ENCODE measurements at places on chromosomes 6 and 20.

DNA sequence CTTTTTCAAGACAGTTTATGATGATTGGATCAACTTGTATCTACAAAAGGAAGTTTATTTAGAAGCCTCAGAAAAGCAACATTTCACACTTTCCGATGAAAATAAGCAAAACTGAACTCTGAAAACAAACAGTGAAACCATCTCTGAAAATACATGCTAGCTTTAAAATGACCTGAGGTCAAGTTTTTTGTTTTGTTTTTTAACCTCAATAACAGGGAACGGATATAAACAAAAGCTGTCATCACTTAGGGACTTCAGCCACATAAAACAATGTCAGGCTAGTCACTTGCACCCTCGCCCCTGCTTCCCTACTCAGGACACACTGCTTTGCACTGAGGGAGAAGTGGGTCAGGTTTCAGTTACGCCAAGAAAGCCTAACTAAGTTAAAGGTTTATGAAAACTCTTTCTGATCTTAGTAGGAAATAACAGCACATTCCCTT, 11.6 kb downstream of the BACH2 start:
- DNase-seq: no peak

GRCh38 chr20:31606804-31607639, 1.9 kb downstream of the ID1 start:
- DNase-seq: no peak

- no peak for DNase-seq
These were observed 48.3 kb downstream of the PTPN1 start for GRCh38 chr20:50558483-50558925.

DNA sequence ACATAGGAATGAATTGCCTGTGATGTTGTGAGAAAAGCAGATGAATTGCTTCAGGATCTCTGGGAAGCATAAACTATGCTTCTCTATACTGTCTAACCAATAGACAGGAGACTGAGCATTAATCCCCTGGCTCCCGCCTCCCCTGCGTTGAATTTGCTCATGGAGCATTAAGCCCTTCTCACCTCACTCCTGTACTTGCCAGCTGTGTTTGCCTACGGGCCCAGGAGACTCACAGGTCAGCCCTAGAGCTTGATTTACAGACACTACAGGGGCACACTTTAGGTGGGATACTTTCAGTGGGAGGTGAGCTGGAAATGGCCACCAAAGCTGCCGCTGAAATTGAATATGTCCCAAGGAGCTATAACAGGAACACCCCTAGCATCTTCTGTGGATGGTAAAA, 418.7 kb downstream of the CBLN4 start:
- no peak for DNase-seq

GRCh38 chr6:47076422-47077344, 34.6 kb upstream of the ADGRF1 start:
- no peak for DNase-seq

- no peak for DNase-seq
These were observed 152.8 kb upstream of the SLC35B3 start for GRCh38 chr6:8588176-8588575.

- DNase-seq: no peak
These were observed 520.0 kb upstream of the IRAK1BP1 start for GRCh38 chr6:78347191-78347916.

- DNase-seq: no peak
These were observed 9.7 kb downstream of the NOL7 start for GRCh38 chr6:13624871-13625288.

DNA sequence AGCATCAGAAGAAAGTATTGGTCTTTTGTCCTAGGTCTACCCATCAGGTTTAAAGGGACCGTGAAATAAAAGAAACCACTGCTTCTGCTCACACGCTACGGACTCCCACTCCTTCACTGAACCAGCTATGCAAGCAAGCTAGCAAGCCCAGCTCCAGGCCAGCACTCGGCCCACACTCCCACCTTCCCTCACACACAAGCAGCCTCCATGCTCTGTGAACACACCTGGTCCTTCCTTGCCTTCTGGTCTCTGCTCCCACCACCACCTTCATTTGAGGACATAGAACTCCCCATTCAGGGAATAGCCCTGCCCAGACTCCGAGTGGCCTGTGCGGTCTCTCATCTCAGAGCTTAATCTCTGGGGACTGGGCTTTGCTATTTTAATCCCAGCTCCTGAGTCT, 436.4 kb upstream of the CDH4 start:
- no peak for DNase-seq

DNA sequence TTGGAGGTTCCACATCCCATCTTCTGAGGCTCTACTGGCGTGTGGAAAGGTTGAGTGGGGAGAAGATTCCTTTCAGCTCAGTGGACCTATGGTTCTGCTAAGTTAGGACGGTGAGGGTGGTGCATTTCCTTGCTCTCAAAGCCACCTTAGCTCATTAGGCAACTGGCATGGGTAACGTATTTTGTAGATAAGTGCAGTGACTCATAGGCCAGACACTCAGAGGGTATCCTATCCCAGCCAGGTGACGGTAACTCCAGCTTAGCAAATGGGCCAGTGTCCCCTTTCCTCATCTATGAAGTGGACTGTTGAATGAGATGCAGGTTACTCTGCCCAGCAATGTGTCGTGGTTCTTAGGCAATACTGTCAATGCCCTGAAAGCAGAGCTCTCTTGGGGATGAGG, 3.7 kb downstream of the RPS6KA2 start:
- DNase-seq: no peak

DNA sequence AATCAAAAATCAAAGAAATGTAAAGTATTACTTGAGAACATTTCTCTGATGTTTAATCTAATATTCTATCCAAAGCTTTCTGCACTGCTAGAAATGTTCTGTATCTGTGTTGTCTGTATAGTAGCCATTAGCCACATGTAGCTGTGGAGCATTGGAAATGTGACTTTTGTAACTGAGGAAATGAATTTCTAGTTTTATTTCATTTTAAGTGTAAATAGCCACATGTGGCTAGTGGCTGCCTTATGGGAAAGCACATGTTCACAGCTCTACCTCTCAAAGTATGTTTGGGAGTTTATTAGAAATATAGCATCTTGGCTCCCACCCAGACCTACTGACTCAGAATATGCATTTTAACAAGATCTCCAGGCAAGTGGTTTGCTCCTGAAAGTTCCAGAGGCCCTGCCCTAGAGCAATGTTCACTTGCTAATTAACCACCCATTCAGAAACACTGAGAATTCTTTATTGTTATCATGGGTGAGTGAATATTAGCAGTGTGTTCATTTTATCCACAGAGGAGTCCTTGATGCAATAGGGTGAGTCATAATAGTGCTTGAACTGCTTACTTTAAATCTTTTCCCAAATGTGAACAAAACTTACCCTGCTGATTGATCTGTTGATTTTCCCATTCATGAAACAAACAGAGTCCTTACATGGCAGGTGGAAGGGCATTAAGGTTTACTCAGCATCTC, 282.7 kb downstream of the PLCB1 start:
- no peak for DNase-seq

DNA sequence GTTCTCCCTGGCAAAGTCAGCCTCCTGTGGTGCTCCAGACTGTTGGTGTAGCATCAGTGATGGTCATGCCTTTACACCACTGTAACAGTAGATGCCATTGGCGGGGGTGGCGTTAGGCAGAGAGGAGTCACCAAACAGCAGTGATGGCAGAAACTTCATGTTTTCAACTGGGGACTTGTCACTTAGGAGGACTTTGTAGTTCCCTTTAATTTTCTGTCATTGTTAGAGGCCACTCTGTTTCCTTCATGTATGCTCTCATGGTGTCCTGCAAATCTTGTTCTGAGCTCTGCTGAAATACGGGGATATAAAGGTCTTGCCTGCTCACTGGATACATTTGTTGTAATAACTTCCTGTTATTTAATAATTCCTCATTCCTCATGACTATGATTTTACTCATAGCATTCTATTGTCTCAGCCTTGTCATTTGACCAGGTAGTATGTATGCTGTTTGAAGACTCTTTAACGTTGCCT, 4.6 kb downstream of the MAP3K4 start:
- DNase-seq: no peak

DNA sequence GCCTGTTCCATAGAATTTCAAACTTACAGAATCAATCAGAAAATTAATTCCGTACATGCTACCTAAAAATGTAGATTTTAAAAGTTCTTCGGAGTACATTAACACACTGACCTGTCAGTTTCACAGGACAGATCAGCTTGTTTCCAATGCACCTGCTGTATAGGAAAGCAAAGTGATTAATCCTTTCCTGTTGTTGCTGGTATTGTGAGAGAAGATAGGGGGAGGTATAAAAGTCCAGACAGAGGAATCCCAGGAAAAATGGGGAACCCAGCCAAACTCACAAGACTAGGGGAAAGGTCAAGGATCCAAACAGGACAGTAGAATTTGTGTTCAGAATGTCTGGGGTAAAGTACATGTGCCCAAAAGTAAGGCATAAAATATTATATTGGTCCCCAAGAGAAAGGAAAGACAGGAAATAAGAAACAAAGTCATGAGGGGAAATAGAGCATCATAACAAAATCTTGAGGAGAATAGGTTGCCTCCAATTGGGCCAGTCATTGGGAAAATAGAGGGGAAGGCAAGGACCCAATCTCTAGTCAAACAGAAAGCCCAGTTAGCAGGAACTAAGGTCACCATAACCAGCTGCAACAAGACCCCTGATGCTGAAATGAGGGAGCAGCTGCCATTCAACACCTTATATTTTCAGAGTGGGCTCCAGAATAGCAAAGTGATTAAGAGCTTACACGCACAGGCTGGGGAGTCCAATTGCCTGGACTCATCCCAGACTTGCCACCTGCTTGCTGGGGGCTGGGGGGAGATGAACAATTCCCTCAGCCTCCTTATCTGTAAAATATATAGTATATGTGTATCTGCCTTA, 10.3 kb downstream of the FILIP1 start:
- no peak for DNase-seq

DNA sequence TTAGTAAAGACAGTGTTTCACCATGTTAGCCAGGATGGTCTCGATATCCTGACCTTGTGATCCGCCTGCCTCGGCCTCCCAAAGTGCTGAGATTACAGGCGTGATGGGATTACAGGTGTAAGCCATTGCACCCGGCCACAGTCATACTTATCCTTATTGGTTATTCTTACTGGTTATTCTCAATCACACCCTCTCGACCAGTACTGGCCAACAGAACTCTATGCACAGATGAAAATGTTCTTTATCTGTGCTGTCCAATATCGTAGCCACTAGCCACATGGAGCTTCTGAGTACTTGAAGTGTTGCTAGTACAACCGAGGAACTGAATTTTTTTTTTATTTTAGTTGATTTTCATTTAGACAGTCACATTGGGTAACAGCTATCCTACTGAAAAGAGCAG, 63.5 kb downstream of the CNKSR3 start:
- no peak for DNase-seq

DNA sequence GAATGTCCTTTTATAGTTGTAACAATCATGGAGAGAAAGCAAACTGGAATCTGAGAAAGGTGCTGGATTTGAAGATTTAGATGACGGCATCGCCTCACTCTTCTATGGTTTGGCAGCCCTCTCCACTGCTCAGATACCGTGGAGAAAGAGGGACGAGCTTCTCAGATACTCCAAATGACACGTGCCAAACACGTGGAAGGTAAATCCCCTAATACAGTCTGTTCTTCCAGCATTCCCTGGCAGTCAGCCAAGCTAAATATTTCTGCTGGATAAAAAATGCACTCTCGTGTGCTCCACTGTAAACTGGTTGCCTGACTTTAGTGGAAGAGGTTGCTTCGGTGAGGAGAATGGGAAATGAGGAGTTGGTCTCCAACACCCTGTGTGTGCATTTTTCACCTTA, 16.7 kb upstream of the PRDM1 start:
- DNase-seq: no peak

GRCh38 chr20:33817411-33817810, 6.3 kb downstream of the CHMP4B start:
- no peak for DNase-seq

GRCh38 chr6:51116723-51117122, 298.1 kb downstream of the TFAP2B start:
- DNase-seq: no peak

- DNase-seq: no peak
These were observed 76.4 kb upstream of the HS3ST5 start for GRCh38 chr6:114419175-114419574.

GRCh38 chr6:138500867-138501446, 1.7 kb upstream of the NHSL1 start:
- no peak for DNase-seq

GRCh38 chr20:19760371-19760721, 2.3 kb downstream of the RIN2 start:
- no peak for DNase-seq

DNA sequence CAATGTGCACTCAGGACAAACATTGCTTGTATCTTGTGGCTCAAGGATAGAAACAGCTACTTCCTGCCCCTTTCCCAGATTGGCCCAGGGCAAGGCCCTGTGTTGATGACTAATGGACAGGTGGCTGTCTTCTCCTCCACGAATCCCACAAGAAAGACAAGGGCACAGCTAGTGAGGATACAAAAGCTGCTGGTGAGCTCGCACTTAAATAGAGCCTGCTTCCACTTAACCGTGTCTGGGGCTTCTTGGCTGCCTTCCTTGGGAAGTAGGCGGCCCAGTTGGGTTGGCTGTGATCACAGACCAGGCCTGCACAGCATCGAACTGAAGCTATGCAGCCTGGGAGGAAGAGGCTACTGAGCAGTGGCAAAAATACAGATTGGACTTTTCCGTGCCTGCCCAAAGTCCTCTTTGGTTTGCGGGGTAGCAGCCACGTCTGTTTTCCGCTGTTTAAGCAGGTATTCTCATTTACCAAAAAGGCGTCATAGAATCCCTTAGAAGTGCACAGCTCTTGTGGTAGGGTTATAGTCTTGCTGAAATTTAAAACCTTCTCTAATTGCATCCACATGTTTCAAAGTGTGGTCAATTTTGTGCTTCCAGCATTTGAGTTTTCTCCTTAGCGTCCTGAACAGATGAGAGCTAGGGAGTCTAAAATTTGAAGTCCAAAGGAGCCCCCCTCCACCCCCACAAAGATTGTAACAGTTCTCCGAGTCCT, 23.0 kb upstream of the NAA20 start:
- no peak for DNase-seq

GRCh38 chr6:168439794-168440450, 1.1 kb upstream of the SMOC2 start:
- no peak for DNase-seq

DNA sequence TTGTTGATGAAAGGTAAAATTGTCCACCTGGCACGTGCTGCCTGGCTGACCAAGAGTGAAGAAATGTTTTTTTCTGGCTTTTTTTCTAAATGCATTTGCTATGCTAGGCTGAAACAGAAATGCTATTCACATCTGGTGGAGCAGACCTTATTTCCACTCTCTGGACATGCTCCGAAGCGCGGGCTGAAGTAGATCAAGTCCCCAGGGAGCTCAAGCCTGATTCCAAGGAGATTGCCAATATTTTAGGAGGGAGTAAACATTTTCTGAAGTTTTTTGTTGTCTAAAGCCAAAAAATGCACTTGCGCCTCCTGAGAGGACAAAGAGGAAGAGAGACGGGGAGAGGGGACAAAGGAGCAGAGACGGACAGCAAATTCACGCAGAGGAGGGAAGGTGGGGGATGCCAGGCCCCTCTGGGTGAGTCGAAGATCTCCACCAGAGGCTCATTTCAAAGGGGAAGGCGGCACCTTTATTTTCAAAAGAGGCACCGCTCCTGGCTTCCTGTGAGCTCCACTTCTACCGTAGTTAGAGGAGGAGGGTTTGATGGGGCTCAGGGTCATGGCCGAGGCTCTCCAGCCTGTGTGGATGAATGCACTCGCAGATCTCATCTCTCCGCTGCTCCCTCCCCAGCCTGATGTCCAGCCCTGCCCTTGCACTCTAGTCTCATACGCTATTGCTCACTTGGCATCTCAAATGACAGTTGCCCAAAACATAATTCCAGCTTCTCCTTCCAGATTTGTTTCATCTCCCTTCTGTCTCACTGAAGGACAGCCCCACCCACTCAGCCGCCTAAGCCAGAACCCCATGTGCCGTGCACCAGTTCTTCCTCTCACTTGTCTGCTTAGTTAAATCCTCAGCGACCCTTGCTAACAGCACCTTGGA, 23.1 kb upstream of the SMOC2 start:
- DNase-seq: no peak

GRCh38 chr20:38194971-38195504, 30.0 kb upstream of the TGM2 start:
- no peak for DNase-seq
